Immature natural killer cell (primary cell): ENCODE measurements at places on chromosomes 12 and 14. TPM values are rescaled to one million over a fixed set of nuclear protein-coding genes. Genes with fewer than 3 reads are reported as not detected.

DNA sequence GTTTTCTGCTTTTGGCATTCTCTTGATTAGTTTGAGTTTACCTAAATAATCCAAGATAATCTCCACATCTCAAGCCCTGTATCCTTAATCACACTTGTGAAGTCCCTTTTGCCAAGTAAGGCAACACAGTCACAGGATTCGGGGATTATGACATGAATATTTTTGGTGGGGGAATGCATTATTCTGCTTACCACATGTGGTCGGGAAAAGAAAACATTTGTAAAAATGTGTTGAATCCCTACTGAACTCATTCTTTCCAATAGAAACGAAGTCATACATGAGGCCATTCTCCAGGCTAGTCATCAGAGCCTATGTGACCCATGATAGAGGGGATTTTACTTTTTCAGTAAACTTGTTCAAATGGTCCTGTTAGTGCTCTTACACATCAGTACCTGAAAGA, 58.5 kb upstream of the PRICKLE1 start:
- no peak for DNase-seq

GRCh38 chr12:109467978-109468676, 9.0 kb downstream of the KCTD10 start:
- peak; percentile 40 for DNase-seq

DNA sequence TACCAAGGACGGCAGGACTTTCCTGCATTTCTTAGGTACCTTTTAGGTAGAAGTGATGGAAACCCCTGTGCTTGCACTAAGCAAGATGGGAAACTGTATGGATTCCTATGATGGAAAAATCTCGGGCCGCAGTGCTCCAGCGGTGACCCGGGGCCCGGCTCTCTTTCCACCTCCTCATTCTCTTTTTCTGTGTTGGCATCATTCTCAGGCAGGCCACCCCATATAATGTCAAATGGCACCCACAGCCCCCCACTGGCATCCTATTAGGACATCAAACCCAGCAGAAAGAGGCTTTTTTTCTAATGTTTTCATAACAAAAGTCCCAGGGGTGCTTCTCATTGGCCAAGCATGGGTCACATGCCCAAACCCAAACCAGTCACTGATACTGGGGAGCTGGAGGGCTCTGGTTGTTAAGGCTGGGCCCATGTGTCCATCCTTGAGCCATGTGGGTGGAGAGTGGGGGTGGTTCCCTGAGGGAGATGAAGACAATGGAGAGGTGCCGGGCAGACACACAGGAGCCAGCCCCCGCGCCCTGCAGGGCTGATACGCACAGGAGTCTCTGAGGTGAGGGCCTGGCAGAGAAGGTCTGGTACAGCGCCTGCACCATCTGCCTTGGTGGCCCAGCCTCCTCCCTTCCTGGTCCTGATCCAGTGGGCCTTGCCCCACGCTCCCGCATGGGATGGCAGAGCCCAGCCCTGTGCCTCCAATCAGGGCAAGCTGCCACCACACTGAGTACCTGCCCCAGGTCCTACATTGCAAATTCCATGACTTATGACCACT, 142.1 kb downstream of the CALM1 start:
- DNase-seq = no peak

- DNase-seq = no peak
These were observed 22.6 kb upstream of the KIF26A start for GRCh38 chr14:104115691-104116287.

DNA sequence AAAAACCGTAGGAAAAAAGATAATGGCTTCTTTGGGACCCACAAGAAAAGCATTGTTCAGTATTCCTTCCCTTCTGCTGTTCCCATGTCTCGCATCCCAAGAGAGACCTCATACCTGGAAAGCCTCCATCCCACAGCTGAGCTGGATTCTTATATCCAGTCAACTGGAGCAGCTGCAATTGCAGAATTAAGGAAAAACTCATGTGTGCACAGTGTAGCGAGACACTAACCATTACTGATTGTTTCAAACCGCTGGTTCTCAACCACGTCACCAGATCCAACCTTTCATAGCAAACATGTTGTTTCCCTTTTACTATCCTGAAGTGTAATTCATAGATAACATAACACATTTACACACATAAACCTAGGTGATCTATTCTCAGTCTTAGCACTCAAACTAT, 5.5 kb upstream of the RNASE10 start:
- DNase-seq = no peak

GRCh38 chr12:5499566-5500330, 67.8 kb downstream of the NTF3 start:
- no peak for DNase-seq

- no peak for DNase-seq
These were observed 67.4 kb upstream of the ACTN1 start for GRCh38 chr14:69046476-69046860.

DNA sequence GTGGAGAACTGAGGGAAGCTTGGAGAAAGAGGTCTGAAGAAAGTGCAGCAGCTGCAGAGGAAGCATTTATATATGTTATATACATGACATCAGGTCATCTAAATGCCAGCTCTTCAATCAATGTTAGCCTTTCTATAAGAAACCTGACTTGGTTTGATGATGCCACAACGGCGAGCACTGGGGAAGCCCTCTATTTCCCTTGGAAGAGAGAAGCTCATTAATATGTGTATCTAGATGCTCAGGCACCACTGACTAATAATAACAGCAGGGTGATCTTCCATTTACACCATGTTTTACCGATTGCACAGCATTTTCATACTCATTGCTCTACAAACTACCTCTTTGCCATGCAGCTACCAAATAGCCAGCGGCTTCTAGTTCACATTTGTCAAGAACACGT, 811 bp downstream of the ACYP1 start:
- DNase-seq = no peak

DNA sequence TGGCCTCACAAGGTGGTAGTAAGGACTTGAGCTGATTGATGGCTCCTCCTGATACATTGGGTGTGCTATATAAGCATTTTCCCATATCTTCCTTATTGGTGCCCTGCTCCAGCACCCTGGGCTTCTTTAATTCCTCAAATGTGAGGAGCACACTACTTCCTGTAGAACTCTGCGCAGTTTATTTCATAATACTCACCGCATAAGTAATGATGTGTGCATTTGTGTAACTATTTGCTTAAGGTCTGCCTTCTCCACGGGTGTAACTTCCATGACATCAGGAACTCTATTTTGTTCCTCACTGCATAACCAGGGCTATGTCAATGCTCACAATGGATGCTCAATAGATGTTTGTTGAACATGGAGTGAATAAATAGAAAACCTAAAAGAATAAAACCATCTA, 392.2 kb downstream of the SEC23A start:
- no peak for DNase-seq

GRCh38 chr12:65051218-65051617, 69.9 kb downstream of the WIF1 start:
- no peak for DNase-seq

DNA sequence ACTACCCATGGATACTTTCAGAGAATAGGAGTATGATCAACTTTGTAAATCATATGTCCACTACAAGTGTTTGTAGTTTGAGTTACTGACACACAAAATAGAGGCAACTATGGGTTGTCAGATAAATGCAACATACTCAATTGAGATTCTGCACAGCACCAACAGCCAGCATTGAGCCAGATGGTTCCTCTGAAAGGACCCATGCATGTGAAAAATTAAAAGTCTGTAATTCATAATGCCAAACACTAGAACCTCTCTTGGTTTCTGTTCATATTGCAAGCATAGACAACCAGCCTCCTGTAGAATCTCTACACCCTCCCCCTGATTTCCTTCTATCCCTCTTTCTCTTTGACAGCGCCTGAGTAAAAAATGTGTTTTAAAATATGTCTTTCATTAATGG, 831.0 kb downstream of the C12orf50 start:
- no peak for DNase-seq

- no peak for DNase-seq
These were observed 696.1 kb downstream of the DIO2 start for GRCh38 chr14:79515158-79515557.

GRCh38 chr12:104355630-104356029, 52.1 kb downstream of the EID3 start:
- DNase-seq = no peak

GRCh38 chr14:35050652-35051051, 4.6 kb downstream of the FAM177A1 start:
- no peak for DNase-seq

- DNase-seq = no peak
These were observed 63.7 kb upstream of the YARS2 start for GRCh38 chr12:32819424-32819823.

DNA sequence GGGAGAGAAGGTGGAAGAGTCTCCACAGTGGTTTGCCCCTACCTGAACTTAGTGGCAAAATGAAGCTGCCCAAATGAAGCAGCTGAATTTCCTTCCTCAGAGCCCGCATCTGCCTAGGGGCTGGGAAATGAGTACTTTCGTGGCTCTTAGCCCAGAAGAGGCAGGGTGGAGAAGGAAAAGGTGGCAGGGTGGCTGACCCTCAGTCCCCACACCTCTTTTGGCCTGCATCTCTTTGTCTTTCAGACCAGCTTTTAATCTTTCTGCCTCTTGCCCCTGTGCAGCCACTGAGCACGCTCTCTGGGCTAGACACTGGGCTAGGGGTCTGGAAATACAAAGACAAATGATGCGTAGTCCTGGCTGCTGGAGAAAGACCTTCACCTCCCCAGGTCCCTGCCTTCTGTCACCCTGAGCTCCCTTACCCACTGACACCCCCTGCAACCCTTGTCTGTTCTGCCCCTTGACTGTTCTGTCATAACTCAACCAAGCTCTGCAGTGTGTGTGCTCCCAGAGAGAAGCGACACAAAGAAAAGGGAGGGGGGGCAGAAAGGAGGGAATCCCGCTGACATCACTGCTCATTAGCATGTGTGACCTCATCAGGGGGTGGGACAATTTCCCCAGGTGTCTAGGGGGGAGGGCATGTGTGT, 371 bp upstream of the REM2 start:
- no peak for DNase-seq

GRCh38 chr12:117347588-117347987, 13.8 kb downstream of the NOS1 start:
- no peak for DNase-seq

- no peak for DNase-seq
These were observed 15.6 kb downstream of the APPL2 start for GRCh38 chr12:105220150-105220928.

- no peak for DNase-seq
These were observed 81.0 kb downstream of the DUSP16 start for GRCh38 chr12:12481631-12482030.

DNA sequence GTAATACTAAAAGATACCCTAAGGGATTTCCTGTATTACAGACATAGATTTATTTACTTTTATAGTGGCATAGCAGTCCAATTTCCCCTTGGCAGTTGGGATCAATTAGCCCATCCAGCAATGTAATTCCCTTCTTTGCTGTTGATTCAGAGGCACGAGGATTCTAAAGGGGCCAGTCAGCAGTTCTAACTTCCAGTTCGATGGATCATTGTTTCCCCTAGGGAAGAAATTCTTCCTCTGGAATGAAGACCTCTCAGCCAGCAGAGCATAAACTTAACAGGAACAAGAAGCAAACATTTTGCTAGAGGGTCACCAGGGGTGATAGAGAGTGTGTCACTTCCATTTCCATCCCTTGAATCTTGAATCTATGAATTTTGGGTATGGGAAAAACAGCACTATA, 395.7 kb upstream of the NOVA1 start:
- DNase-seq = no peak

DNA sequence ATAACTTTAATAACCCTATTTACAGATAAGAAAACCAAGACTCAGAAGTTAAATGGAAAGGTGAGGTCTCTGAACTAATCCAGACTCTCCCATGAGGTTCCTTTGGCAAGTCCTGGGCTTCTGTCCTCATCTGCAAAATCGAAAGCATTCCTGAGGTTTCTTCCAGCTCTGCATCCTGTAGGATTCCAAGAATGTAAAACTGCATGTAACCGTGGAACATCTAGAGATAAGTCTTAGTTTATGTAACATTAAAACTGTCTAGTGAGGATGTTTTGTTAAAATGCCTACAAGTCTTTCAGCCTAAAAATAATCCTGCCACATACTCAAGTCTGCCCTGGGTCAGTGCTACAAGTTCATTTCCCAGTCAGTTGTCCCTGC, 7.3 kb upstream of the ITFG2 start:
- no peak for DNase-seq

GRCh38 chr12:112798048-112798760, 6.7 kb downstream of the RPH3A start:
- no peak for DNase-seq

DNA sequence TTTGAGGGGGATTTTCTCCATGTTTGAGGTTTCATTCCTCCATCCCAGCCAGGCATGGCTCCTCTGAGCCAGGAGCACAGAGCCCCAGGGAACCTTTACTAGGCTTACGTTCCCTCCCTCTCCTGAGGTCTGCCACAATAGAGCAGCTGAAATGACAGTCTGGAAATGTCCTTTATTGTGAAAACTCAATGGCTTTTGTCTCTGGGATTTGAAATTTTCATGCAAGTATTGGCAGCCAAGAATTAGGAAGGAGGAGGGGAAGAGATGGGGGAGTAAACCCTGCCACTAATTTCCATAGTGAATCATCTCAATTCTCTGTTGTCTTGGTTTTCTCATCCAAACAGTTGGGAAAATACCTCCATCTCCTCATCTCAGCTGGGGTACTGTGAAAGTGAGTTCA, 2.6 kb upstream of the PLEKHG3 start:
- no peak for DNase-seq

GRCh38 chr14:89920056-89920455, 34.5 kb downstream of the EFCAB11 start:
- no peak for DNase-seq

- no peak for DNase-seq
These were observed 395.0 kb upstream of the TBX3 start for GRCh38 chr12:115078990-115079389.

DNA sequence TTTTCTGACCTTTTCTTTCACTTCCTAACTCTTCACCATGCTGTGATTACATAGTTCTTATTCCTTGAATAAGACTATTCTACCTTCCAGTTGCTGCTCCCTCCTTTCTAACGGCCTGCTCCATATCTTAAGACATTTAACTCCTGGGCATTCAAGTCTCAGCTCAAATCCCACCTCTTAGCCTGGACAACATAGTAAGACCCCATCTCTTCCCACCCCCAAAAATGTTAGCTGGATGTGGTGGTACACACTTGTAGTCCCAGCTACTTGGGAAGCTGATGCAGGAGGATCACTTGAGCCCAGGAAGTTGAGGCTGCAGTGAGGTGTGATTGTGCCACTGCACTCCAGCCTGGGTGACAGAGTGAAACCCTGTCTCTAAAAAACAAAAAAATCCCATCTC, 10.9 kb downstream of the ERG28 start:
- DNase-seq = no peak

GRCh38 chr14:30211326-30211725, 283.7 kb upstream of the PRKD1 start:
- DNase-seq = no peak

GRCh38 chr14:40447017-40447416, 1014.8 kb upstream of the FBXO33 start:
- no peak for DNase-seq

Gene SINHCAF
- polyA plus RNA-seq = 45.7 TPM

Gene MRPS35
- 41.4 TPM for polyA plus RNA-seq

Gene ZDHHC22
- polyA plus RNA-seq = not detected

Gene PTGDR
- polyA plus RNA-seq = 233 TPM

Gene MMP19
- not detected for polyA plus RNA-seq

Gene ADCY6
- not detected for polyA plus RNA-seq

Gene SDSL
- 3.9 TPM for polyA plus RNA-seq

Gene CELA1
- 0.37 TPM for polyA plus RNA-seq

Gene OAS2
- 26.9 TPM for polyA plus RNA-seq

Gene TMEM263
- polyA plus RNA-seq = 31.0 TPM

Gene HELB
- 13.7 TPM for polyA plus RNA-seq

Gene GPR68
- polyA plus RNA-seq = 19.0 TPM
